Fibroblast of pulmonary artery (primary cell): ENCODE measurements at places on chromosomes 3 and 15.

GRCh38 chr3:66256806-66257205 is 36.0 kb downstream of the SLC25A26 start:
- peak; percentile 16 for DNase-seq

GRCh38 chr3:49671291-49672288 is 2.6 kb upstream of the APEH start:
- DNase-seq, result peak; percentile 72

DNA sequence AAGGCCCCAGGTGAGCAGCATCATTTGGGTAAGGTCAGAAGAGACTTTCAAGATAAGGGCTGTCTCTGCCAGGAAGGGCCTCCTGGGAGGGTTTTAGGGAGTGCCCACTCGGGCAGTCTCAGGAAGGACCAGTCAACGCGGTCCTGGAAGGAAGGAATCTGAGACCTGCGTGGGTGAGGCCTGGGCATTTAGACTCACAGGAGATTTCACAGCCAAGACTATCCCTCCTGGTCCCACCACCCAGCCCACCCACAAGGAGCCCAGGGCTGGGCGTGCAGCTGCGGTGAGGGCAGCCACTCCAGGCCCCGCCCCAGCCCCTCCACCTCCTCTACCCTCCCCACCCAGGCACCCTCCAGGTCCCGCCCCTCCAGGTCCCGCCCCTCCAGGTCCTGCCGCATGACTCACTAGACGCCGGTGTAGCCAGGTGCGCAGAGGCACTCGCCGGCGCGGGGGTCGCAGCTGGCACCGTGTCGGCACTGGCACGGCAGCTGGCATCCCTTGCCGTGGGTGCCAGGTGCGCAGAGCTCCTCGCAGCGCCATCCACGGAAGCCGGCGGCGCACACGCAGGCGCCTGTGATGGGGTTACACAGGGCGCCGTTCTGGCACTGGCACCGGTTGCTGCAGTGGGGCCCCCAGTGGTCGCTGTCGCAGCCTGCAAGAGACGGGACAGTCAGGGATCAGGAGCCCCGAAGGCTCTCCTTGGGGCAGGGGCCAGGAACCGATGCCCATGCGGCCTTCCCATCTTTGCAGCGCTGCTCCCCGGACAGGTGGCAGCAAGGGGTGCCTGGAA is 112.7 kb downstream of the RAB11A start:
- no peak for DNase-seq

GRCh38 chr3:48716508-48716981 is 476 bp downstream of the IP6K2 start:
- DNase-seq, result no peak

- no peak for DNase-seq
Observed at GRCh38 chr3:74844428-74844827, 230.0 kb upstream of the CNTN3 start.

- peak; percentile 3 for DNase-seq
Observed at GRCh38 chr3:70315021-70315420, 2.6 kb upstream of the MDFIC2 start.

GRCh38 chr3:177197041-177197726 is at the start of gene TBL1XR1:
Gene TBL1XR1 (minus strand): TSS chr3:177197482. CDS start chr3:177064977, 132,505 bp downstream.
- DNase-seq, result peak; percentile 96

- peak; percentile 25 for DNase-seq
Observed at GRCh38 chr3:20462226-20462625, 276.2 kb upstream of the SGO1 start.

GRCh38 chr3:38268522-38268921 is 2.9 kb downstream of the SLC22A13 start:
- DNase-seq, result no peak

DNA sequence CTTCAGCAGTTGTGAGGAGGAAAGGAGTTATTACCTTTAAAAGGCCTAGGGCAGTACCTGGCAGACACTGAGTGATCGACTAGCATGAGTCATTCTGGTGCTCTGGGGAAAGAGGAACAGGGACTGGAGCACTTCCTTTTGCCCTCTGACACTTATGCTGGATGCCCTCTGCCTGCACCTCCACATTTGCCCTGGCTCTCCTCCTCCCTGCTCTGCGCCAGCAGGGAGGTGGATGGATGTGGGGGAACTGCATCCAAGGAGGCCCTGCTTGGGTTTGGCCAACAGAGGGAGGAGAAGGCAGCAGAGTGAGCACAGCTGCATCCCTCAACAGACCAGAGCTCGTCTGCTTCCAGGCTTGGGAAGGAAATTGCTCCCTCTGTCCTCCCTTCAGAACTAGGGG is 75.0 kb downstream of the SEMA5B start:
- peak; percentile 28 for DNase-seq

DNA sequence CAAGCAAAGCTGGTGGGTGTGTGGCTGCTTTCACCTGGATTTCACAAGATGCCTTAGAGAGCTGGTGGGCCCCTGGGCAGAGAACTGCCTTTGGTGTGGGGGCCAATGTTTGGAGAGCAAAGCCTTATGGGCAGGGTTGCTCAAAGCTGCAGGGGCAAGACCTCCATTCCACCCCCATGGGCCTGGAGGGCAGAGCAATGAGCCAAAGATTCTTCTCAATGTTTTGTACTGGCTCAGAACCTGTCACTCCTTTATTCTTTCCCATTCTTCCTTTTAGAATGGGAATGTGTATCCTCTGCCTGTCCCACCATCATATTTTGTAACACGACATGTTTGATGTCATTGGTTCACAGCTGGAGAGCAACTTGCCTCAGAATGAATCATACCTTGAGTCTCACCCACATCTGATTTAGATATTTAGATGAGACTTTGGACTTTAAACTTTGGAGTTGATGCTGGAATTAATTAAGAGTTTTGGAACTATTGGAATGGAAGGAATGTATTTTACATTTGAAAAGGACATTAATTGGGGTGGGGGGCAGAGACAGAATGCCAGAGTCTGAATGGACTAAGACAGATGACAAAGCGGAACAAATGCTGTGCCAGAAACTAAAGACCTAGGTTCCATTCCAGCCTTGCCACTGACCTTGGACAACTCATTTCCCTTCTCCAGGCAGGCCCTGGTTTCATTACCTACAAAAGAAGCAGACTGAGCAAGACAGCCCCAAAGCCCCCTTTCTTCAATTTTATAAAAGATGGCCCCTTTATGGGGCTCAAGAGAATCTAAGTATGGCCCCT is 72.9 kb downstream of the DAPK2 start:
- peak; percentile 29 for DNase-seq

- no peak for DNase-seq
Observed at GRCh38 chr3:97187771-97188170, 373.4 kb downstream of the EPHA6 start.

DNA sequence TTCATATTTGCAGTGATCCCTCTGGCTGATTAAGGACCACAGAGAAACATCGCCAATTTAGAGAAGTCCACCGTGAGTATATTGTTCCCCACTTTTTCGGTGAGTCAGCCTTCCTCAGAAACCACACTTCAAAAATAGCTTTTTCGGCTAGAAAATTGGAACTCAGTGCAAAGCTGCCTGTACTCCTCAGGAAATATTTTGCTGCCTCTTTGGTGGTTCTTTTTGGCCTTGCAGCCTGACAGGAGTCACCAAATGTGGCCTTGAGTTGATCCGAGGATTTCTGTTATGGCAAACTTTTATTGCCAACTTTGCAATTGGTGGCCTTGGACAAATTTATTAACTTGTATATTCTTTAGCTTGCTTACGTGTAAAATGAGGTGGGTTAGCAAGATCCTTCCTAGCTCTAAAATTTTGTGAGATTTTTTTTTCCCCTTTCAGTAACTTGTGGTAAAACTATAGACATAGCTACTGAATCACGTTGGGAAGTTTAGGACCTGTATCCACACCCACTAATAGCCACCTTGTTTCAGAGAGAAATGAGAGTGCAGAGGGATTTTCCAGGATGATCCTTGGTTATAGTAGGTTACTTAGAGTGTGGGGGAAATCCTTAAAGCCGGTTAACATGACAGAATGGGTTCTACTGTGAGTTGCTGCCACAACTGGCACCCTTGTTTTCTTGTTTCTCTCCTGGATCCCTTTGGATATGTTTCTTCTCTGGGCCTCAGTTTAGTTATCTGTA is 9.9 kb downstream of the ARL6IP5 start:
- DNase-seq, result peak; percentile 23

DNA sequence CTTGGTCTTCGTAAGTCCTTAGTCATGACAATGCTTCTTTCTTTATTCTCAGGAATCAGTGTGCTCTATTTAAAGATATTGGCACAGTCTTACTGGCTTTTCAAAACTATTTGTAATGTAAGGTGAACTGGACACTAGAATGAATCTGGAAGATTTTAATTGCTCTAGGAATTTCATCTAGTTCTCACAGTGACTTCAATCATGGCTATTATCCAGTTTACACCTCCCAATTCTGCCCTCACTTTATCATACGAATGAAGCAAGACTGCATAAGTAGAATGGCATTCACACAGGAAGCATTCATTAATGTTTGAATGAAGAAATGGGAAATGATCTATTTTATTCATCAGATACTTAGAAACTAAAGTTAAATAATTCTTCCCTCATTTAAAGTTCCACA is 26.7 kb upstream of the DRD3 start:
- DNase-seq, result no peak

DNA sequence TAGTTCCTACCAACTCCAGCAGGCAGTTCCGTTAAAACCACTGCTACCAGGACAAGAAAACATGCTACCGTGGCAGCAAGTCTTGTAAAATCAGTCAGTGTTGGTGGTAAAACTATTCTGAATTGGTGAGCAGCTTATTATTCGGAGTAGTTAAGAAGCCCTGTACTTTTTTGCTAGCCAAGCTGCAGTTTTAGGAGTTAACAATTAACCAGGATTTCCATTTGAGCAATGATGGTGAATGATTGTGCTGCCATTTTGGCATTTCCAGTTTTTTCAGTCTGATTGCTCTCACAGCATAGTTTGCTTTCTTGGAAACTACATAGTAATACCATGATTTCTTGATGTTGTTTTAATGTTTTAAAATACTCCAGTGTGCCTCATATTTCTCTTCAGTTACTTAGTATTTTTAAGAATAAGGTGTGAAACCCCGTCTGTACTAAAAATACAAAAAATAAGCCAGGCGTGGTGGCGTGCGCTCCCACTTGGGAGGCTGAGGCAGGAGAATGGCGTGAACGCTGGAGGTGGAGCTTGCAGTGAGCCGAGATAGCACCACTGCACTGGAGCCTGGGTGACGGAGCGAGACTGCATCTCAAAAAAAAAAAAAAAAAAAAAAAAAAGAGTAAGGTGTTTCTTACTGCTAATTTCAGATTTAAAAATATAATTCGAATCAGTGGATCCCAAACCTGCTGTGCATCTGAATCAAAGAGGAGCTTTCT is 43.8 kb upstream of the SCAANT1 start:
- DNase-seq, result no peak

DNA sequence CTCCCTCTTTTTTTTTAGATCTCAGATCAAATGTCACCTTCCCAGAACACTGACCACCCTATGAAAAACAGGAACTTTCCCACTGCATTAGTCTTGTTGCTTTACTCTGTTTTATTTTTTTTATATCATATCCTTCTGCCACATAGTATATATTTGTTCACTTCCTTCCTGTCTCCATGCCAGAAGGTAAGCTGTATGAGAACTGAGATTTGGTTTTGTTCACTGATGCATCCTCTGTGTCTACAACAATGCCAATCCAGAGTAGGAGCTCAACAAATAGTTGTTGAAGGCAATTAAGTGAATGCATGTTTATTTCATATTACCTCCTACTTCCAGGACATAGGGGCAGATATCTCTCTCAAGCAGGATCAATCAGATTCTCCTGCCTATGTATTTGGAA is 114.4 kb downstream of the TPRG1 start:
- no peak for DNase-seq

DNA sequence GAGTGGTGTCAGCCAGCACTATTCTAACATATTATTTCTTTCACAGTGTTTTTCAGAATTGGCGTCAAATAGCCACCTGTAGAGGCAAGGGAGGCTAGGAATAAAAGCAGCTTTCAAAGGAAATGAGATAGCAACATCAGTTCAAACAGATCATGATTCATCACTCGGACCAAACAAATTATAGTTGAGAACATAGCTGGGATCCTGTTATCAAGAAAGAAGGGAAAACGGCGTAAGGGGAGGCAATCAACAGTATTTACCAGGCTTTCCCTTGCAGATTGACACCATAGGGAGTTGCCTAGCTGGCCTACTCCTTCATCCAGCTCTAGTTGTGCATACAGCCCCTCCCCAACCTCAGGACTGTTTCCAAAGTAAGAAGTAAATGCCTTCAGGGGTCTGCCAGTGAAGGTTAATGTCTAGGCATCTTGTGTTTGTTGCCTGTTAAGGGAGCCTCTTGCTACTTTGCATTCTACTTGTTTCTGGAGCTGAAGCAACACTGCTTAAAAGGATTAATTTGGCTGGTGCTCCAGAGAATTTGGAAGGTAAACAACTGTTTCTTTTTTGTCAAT is 286.5 kb downstream of the NSUN3 start:
- DNase-seq, result no peak

DNA sequence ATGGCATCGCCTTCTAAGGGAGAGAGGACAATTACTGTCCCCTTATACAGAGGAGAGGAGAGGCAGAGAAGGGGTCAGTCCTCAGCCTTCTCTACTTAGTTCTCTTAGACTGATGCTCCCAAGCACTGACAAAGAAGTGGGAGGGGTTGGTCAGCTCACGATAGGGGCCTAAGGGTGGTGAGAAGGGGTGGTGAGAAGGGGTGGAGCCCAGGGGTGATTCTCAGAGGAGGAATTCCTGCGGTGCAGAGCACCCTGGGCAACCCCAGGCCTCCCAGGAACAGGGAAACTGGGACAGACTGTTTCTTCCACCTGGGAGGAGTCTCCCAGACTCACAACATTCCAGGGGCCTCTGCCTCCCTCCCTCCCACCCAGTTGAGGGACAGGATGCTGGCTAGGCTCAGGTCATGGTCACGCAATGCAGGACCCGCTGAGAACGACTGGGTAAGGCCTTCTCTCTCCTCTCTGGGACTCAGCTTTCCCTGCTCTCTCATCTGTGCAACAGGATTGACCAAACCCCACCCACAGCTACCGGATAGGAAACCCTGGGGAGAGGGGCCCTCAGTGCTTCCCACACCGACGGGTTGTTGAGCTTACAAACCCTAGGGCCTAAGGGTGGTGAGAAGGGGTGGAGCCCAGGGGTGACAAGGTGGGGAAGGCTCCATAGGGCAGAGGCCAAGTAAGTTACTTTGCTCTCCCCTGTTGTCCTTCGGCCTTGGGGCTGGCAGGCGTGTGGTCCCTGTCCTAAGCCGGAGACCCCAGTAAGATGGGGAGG is 1.5 kb downstream of the TPRA1 start:
- peak; percentile 57 for DNase-seq
